ENCODE measurements at places on chromosomes 7 and 10.

GRCh38 chr10:69348816-69349541, 67.7 kb downstream of the TACR2 start:
- peak; percentile 98 for DNase-seq

GRCh38 chr10:88027570-88027969, 164.1 kb downstream of the PTEN start:
- DNase-seq = no peak

DNA sequence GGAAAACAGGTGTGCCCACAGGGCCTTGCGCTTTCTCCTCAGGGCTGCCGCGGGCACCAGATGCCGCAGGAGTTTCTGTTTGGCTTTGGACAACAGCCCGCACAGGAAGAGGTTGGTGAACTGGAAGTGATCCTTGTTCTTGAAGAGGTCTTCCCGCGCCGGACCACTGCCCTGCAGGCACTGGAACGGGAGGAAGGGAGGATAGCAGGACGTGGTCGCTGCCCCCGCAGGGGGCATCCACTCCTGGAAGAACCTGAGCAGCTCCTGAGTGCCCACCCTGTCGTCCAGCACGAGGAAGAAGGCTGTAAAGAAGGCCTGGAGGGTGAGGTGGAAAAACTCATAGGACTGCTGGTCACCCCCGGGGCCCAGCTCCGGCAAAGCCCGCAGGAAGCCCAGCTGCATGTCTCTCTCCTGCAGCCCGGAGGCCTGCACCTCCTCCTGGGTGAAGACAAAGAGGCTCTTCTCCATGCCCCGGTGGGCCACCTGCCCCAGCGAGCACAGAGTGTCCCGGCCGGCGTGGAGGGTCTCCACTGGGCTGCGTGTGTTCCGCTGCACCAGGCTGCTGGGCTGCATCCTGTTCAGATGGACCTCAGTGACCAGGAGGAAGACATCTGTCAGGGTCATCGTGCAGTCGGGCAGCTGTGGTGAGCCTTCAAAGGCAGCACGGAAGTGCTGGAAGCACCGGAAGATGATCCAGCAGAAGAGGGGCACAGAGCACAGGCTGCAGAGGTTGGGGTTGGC, 26.9 kb downstream of the NOD1 start:
- no peak for DNase-seq

- DNase-seq = peak; percentile 26
Measured at GRCh38 chr10:99921948-99922347, 87.8 kb downstream of the DNMBP start.

DNA sequence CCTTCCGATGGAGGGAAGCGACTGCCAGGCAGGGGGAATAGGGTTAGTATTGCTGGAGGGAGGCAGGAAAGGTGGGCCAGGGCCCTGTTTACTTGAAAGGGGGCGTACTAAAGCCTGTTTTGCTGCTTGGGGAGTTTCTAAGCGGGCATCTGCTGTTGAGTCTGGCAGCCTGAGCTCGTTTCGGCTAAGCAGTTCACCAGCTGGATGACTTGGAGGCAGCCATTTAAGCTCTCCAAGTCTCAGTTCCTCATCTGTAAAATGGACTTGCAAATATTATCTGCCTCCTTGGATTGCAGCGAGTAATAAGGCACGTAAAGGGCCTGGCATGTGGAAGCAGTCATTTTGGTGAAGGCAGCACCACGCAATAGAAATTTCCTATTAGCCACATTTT, 44.0 kb downstream of the LDB3 start:
- no peak for DNase-seq

DNA sequence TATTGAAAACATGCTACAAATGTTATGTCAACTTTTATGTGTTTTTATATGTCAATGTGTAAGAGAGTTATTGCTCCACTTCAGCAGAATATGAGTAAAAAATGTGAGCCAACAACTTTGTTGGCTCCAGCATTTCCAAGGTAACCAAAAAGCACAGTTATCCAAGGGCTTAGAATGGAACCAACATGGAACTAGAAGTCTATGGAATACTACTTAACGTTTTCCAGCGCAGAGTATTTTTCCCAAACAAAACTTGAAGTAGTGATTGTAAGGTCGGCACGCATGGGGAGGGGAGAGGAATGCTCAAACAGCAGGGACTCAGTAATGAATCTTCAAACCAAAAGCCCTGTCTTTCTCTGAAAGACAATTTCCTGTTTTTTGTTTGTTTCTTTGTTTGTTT, 45.0 kb upstream of the TSPAN13 start:
- DNase-seq = no peak

- DNase-seq = peak; percentile 33
Measured at GRCh38 chr7:100157334-100158228, 942 bp downstream of the TRAPPC14 start.

DNA sequence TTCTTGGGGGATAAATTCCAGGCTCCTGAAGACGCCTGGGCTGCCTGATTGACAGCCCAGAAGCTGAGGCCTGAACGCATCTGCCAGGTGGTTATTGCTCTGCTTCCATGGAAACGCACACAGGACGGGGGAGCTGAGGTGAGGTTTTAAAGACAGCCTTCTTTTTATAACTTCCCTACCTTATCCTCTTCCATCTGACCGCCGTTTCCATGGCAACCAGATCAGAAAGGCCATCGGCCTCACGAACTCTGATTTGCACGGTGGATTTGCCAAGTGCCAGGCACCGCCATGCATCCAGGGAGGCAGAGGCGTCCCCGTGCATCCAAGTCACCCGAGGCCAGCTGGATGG, 260.9 kb downstream of the ADARB2 start:
- no peak for DNase-seq

DNA sequence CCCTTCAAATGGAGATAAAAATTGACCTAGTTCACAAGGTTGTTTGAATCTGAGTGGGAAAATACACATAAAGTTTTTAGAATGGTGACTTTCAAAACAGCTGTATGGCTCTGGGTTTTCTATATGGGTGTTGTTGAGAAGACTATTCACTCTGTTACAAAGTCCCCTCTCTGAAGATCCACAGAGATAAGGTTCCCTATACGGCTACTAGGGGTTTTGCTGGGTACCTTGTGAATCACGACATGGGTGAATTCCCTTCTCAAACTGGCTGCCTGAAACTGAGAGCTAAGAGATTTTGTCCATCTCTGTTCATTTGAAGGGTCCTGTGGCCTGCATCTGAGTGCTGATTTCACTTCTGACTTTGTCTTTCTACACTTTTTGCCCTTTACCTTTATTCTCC, 11.8 kb upstream of the SLC13A1 start:
- DNase-seq = no peak

DNA sequence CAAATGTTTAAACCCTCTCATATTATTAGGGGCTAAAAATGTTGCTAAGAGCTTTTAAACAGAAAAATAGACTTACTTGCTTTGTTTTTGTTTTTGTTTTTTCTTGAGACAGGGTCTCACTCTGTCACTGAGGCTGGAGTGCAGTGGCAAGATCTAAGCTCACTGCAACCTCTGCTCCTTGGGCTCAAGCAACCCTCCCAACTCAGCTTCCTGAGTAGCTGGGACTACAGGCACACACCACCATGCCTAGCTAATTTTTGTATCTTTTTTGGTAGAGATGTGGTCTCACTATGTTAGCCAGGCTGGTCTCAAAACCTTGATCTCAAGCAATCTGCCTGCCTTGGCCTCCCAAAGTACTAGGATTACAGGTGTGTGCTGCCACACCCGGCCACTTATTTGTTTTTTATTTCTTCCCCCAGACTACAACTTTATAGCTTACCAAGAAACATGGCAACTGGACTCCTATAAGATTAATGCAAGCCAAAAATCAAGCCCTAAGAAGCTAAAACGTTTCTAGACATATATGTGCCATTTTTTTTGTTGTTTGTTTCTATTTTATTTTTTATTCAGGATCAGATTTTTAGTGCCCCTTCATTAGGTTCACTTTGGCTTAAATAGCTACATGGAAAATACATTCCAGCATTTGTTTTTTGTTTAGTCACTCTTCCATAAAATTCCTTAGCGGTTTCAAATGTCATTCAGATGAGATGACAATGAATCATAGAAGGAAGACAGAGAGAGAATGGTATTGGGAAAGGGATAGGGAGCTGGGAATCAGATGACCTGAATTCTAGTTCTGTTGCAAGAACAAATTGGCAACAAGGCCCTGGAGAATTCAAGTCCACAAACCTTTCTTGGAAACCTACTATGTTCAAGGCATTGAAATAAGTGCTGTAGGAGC, 163.4 kb upstream of the MKLN1 start:
- DNase-seq = peak; percentile 86

DNA sequence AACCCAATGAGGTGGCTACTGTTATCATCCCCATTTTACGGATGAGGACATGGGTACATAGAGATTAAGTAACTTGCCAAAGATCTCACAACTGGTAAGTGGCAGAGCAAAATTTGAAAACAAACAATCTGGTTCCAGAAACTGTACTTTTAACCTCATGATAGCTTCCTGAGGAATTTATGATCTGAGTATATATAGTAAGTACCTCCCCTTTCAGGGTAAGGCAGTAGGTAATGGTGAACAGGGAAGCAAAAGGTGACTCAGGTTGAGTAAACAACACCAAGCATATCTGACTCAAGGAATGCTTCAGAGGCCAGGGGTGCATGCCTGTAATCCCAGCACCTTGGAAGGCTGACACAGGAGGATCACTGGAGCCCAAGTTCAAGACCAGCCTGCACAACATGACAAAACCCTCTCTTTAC, 21.1 kb downstream of the KLLN start:
- no peak for DNase-seq

DNA sequence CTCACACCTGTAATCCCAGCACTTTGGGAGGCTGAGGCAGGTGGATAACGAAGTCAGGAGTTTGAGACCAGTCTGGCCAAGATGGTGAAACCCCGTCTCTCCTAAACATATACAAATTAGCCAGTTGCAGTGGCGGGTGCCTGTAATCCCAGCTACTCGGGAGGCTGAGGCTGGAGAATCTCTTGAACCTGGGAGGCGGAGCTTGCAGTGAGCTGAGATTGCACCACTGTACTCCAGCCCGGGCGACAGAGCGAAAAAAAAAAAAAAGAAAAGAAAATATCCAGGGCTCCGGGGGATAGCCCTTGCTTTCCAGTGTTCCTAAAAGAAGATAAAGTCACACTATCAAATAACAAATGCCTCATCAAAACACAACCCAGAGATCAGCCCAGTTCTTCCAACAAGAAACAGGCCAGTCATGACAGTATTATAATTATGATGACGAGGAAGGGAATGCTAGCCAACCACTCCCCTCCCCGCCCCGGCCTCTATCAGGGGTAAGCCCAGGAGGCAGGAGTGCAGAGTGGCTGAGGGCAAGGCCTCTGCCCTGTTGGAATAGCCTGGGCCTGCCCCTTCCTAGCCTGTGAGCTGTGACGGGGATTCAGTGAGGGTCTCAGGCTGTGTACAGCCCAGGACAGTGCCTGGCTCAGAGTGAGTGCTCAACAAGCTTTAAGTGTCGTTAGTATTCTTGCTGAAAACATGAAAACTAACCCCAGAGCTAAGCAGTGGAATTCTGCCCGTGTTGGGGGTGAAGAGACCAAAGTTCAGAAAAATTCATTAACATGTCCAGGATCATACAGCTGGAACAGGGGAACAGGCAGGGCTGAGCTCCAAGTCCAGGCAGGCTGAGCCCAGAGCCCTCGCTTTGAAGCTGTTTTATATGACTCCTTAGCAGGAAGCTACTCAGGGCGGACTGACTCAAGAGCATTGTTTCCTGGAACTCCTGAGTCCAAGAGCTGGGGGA, 54.3 kb downstream of the FAM241B start:
- no peak for DNase-seq

DNA sequence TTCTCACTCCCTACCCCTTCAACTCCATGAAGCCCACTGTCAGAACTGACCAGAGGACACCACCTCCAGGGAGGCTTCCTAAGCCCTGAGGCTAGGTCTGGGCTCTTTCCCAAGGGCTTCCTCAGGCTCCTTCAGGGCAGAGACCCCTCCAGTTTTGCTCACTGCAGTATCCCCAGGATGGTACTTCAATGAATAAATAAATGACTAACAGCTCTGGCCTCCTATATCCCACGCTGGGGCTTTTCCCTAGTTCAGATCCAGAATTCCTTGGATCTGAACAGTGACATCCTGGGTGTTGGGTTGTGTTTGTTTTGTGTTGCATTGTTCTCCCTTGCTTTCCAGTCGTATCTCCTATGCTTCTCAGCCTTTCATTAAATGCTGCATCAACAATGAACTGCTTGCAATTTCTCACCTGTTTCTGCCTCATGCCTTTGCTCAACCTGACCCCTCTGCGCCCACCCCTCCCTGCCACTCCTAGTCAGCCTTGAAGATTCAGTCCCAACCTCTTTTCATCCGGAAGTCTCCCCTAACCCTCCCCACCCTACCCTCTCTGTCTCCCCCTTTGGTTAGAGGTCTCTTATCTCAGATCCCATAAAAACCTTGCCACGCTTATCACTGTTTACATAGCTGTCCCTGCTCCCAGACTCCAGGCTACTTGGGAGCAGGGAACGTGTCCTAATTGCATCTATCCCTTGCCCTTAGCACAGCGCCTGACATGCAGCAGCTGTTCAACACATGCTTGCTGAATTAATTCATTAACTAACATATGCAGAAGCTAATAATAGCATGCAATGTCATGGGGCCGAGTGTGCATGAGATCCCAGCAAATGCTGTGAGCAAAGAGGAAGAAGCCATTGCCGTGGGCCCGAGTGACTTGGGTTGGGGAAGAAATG, 41.7 kb downstream of the PPP1R3C start:
- no peak for DNase-seq

DNA sequence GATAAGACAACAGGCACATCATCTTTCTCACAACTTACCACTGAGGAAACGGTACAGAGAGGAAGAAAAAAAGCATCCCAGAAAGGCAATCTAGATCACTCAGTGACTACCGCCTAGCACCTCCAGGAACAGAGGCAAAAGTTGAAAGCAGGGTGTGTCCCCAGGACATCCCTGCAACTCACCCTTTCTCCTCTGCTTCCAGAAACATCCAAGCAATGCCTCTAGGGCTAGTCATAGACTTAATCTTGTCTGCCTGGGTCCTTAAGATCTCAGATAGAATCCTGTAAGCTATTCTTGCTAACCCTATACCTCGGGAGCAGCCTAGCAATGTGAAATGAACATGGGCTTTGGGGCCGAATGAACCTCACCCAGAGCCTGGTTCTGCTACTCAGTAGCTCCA, 18.8 kb upstream of the PDCD4 start:
- DNase-seq = no peak

- DNase-seq = no peak
Measured at GRCh38 chr10:43749145-43749576, 100.5 kb upstream of the ZNF32 start.

GRCh38 chr10:67308912-67309311, 383.1 kb downstream of the LRRTM3 start:
- DNase-seq = no peak

- DNase-seq = no peak
Measured at GRCh38 chr7:64654796-64655548, 11.0 kb upstream of the ZNF107 start.

DNA sequence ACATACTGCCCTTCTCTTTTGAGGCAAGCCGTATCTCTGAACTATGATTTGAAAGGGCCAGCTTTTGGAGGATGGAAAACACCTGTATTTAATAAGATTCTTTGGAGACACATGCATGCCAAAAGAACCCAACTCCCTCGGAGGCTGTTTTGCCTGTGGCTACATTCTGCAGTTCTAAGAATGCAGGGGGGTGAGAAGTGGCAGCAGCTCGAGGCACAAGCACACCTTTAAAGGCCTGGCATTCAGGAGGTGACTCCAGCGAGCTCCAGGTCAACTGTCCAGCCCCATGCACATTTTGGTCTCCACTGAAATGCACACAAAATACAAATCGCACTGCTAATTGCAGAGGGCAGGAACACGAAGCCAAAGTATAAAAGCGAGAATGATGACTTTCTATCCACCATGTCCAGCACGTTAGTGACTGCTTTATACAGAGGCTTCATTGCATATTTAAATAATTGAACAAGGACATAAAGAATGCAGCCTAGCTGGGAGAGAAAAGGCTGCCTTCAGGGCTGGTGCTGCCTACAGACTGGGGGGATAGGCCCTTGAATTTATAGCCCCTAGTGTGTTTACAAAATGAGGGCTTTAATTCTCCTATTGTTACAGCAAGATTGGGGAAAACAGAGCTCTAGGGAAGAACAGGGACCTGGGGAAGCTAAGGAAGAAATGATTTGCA, 359.3 kb downstream of the PLXNA4 start:
- no peak for DNase-seq

All from HS-5 (cell line).